Cardiac septum (tissue), 1 donor: ENCODE measurements at places on chromosomes 16 and 17. TPM values are rescaled to one million over a fixed set of nuclear protein-coding genes. Genes with fewer than 3 reads are reported as not detected.

The NPIPB9 gene
- total RNA-seq, result 1.6 TPM

DNA sequence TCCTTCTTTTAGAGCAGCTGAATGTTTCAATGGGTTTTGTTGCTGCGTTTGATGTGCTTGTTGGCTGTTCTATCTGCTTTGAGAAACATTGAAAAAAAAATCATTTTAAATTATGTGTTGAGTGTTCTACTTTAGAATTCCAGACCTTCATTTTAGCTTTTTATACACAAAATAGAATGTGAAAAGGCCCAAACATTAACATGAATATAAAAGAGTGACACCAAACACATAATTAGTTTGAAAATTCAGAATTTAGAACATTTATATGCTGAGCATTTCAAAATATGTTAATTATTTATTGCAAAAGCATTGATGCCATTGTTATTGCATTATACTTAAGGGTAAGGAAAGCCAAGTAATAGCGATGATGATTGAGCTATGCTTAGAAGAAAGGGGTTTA, 2.9 kb downstream of the NFAT5 start:
- no peak for DNase-seq

The UNC45B gene
- total RNA-seq, result 259 TPM

The TBL3 gene
- total RNA-seq, result 18.3 TPM

The SP6 gene
- 0.08 TPM for total RNA-seq

- DNase-seq, result no peak
Observed at GRCh38 chr16:88353232-88353631, 29.5 kb upstream of the ZNF469 start.

The NOTUM gene
- 0.38 TPM for total RNA-seq

DNA sequence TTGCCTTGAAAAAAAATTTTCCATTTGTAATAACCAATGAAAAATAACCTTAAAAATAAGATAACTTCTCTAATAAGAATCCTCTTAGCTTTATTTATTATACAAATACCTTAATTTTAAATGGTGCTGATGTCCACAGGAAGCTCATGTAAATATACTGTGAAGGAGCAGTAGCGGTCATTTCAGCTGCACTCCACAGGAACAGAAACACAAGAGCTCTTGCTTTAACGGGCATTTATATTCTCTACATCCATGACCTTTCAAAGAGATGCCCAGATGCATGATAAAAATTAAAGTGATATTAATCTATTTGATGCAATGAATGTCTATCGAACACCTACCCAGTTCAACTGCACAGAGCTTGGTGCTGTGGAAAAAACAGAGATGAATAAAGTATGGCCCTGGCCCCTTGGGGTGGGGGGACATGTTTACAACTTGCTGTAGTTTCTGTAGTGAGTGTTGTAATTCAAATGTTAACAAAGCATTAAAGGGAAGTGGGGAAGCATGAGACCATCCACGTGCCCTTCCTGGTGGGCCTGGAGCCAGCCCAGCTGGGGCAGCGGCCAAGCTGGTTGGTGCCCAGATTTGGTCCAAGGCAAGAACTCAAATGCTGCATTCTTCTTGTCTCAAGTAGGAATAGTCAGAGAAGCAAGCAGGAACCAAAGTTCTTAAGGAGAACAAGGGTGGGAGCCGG, 47.9 kb downstream of the IQCK start:
- no peak for DNase-seq
